ENCODE measurements at places on chromosomes 12 and 14.

DNA sequence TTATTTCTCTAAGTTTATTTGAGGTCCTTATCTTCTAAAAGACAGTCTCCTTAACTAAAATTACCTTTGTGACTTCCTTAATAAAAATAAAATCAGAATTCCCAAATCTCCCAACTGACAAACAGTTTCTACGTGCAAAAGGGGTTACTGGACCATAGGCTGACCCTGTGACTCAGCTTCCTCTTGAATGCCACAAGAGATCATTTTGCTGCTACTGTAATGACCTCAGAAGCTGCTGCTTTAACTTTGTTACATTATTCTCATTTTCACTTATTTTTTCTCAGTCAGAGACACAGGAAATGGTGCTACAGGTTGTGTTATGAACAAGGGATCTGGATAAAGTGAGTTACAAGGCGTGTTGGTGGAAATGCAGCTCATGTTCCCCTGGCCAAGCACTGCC, 132.2 kb upstream of the TMTC2 start:
- DNase-seq, result no peak

- no peak for DNase-seq
Measured at GRCh38 chr12:75690296-75690955, 179.0 kb upstream of the KRR1 start.

DNA sequence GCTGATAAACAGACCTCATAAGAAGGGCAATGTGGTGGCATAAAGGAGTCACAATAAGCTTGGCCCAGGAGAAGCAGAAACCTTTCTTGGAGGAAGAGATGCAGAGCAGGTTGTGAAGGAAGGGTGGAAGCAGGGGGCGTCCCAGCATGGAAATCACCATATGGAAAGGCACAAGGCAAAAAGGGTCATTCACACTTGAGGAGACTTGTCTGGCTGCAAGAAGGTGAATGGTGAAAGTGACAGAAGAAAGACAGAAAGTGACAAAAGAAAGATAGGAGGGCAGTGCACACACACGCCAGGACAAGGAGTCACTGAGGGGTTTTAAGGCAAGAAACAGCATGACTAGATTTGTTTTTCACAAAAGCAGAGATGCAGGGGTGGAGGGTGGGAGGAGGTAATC, 38.3 kb downstream of the GALNT4 start:
- no peak for DNase-seq

GRCh38 chr14:83006121-83006670, 1472.5 kb upstream of the SEL1L start:
- DNase-seq, result no peak

DNA sequence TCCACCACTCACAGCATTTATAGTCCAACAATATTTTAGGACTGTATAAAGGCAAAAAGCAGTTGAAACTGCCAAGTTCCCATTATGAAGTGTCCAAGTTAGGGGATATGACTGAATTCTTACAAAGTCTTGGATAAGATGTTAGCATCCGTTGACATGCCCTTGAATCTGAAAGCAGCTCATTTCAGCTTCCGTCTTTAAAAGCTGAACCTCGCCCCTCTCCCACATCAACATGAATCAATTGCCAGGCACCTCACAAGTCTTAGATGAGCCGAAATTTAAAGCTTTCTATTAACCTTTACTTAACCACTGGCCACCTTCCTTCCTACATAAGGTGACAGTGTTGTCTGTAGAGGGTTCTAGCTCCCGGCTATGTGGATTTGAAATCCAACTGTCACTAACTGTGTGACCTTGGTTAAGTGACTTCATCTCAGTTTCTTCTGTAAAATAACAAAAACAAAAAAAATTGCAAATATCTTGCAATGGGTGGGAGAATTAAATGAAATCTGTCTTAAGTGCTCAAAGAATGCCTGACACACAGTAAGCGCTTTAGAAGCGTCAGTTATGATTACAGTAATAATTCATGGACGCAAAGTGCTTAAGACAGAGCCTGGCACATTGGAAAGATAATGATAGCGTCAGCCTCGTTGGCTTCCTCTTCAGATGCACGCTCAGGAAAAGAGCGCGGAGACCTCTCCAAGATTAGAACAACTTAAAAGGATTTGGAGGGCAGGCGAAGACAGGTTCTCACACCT, 1.2 kb downstream of the PPP1CC start:
- no peak for DNase-seq

- no peak for DNase-seq
Measured at GRCh38 chr14:44616204-44616603, 109.1 kb upstream of the FSCB start.

DNA sequence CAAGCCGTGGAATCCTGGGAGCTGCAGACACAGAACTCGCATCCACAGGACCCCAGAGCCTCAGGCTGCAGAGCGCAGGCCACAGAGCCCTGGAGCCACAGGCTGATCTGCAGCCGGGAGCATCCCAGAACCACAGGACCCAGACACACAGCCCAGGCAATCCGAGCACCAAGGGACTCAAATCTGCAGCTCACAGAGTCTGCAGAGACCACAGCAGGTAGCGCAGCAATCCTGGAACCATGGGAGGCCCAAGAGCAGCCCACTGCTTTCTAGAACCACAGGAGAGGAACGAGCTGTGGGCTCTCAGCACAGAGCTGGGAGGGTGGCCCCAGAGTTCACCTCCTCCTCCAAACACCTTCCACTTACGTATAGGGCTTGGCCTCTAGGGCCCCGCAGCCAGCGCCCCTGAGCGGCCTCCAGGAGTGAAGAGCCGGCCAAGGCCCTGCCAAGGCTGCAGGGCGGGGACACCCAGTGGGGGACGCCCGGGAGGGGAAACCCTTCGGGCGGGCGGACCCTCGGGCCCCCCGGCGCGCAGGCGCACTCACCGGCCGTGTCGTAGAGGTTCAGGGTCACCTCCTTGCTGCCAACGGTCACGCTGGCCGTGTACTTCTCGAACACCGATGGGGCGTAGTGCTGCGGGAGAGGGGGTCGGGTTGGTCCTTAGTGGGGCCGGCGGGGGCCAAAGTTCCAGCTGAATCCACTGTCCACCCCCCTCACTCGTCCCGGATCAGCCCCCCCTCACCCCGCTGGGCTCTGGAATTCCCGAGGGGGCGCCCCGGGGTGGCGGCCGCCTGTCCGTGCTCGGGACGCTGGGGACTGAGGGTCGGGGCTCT, 665 bp downstream of the RHOF start:
- DNase-seq, result peak; percentile 49

DNA sequence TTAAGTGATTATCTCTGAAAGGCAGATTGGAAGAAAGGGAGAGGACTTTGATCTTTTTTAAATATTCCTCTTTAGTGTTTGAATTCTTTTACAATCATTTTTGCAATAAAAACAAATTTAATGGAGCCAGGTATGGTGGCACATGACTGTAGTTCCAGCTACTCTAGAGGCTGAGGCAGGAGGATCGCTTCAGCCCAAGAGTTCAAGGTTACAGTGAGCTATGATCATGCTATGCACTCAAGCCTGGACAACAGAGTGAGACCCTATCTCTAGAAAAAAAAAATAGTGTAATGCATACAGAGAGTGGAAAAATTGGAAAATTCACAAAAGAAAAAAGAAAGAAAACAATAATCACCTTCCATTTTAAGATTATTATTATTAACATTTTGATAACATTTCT, 15.2 kb upstream of the HECTD1 start:
- DNase-seq, result no peak

GRCh38 chr12:121005346-121005815, 10.9 kb downstream of the C12orf43 start:
- no peak for DNase-seq

- no peak for DNase-seq
Measured at GRCh38 chr14:100434911-100435438, 111.8 kb downstream of the SLC25A47 start.

- no peak for DNase-seq
Measured at GRCh38 chr12:71870416-71870815, 30.9 kb downstream of the TBC1D15 start.

DNA sequence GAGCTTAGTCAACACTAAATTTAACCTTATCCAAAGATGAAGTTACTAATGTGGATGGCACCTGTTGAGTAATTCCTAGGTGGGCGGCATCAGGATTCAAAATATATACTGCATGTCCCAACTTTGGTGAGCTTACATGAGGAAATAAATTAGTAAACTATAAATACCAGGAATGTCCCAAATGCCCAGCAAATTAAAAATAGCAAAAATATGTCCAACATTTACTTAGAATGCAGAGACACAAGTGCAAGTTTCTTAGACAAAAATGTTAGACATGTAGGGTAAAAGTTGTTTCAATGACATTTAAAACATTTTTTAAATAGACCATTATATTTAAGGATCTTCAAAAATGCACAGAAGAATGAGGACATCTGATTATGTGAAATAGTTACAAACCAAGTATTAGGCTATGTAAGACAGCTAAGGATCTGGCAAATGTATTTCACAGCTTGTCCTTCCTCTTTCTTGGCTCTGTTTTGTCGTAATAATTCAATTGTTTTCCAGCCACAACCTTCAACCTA, 115.9 kb downstream of the NAV3 start:
- DNase-seq, result no peak

- no peak for DNase-seq
Measured at GRCh38 chr14:71231521-71232393, 324.5 kb downstream of the PCNX1 start.

DNA sequence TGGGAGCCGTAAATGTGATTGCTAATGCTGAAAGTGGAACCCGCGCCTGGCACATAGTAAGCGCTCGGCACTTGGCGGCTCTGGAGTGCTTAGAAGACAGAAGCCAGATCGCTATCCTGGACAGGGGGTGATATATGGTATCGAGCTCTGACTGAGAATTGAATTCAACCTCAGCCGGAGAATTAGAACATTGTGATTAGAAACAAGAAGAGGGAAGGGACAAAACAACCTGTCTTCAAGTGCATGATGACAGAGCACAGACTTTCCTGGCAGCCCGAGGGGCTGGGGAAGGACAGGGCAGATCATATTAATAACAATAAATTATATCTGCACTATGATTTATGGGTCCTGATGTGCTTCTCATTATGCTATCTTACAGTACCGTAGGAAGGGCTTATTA, 66.9 kb upstream of the TBX3 start:
- no peak for DNase-seq

- no peak for DNase-seq
Measured at GRCh38 chr14:78764645-78765044, 594.5 kb downstream of the NRXN3 start.

GRCh38 chr12:58881816-58882215, 38.5 kb downstream of the LRIG3 start:
- no peak for DNase-seq

DNA sequence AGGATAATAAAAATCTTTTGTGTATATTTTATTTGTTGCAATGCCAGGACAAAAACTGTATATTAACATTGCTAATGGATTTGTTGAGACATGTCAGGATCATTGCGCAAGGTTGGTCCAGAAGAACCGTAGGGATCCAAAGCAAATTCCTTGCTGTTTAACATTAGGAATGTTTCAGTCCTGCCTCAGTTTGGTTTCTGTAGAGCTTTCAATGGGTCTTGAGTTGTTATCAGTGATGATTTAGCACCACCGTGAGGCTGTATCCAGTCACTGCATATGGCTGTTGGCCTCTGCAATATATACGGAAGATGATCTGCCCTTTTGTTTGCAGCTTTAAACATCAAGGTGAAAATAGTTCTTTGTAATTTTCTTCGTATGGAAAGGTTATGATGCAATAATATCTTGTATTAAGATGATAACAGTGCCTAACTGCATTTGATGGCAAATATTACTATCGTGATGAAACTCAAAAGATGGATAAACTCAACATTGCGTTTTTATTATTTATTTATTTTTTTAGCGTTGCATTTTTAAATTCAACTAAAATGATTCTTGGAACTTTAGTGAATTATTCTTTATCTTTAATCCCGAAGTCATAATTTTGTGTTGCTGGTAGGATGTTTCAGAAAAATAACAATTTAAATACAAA, 231.2 kb downstream of the AKAP6 start:
- no peak for DNase-seq

DNA sequence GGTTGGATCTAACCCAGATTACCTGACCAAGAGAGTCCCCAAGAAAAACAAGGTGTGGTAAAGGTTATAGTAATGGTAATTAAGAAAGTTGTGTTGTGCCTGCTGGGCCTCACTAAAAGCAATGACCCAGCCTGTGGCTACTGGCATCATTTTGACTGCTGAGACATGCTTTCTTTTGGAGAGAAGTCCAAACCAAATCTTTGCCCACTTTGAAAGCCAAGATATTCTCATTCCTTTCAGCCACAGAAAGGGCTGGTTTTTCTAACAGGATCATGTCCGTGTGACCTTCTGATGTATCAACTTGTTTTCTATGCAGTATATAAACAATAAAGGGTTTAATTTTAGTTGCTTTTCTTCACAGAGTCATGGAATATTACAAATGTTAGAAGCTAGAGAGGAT, 388.6 kb downstream of the RAD51B start:
- DNase-seq, result no peak

GRCh38 chr12:52759218-52759617, 17.9 kb downstream of the KRT76 start:
- DNase-seq, result no peak

DNA sequence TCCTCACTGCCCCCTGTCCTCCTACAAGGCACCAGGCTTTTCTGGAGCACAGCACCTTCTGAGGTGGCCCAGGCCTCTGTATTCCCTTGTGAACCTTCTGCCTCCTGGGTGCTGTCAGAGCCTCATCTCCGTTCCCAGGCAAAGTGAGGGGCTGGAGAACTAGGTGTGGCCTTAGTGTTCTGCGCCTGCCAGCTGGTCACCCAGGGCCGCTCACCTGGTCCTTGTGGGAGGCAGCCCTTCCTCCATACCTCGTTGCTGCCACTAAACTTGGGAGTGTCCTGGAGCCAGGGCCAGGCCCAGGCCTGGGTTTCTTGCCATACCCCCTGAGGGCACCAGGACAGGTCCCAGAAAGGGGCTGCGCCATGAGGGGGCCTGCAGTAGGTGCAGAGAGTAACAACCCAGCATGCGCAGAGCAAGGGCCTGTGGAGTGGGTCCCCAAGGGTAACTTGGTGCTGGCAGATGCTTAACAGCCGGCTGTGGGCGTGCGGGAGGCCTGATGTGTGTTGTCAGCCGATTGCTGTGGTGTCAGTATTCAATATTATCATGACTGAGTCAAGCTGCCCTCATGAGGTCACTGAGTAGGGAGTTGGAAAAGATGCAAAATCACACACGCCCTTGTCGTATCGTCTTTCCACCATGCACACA, 17.1 kb downstream of the OTUB2 start:
- DNase-seq, result no peak

GRCh38 chr14:97306760-97307246, 509.6 kb downstream of the VRK1 start:
- no peak for DNase-seq

GRCh38 chr14:29166507-29166906, 399.9 kb downstream of the FOXG1 start:
- no peak for DNase-seq

GRCh38 chr14:70886421-70887206, 20.6 kb upstream of the PCNX1 start:
- no peak for DNase-seq

DNA sequence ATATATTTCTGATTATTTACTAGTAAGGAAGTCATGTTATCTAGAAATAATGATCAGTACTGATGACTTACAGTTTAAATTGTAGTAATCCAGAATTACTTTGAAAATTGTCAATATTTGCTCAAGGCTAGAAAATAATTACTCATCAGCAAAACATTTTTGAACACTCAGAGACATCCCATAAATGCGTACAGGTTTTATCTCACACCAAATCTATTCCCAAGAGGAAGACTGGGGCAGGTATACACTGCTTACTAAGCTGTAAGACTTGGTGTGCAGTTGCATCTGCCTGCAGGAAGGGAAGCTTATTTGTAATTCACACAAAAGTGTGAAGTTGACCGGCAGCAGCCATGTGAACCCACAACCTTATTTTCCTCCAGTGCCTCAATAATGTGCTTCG, 146.4 kb downstream of the CCER1 start:
- DNase-seq, result no peak
